Activated naive CD4-positive, alpha-beta T cell treated with anti-CD3 and anti-CD28 coated beads for 36 hours (primary cell): ENCODE measurements at places on chromosomes 5 and 9.

GRCh38 chr9:109941771-109942170 is 161.8 kb downstream of the PALM2AKAP2 start:
- no peak for DNase-seq

DNA sequence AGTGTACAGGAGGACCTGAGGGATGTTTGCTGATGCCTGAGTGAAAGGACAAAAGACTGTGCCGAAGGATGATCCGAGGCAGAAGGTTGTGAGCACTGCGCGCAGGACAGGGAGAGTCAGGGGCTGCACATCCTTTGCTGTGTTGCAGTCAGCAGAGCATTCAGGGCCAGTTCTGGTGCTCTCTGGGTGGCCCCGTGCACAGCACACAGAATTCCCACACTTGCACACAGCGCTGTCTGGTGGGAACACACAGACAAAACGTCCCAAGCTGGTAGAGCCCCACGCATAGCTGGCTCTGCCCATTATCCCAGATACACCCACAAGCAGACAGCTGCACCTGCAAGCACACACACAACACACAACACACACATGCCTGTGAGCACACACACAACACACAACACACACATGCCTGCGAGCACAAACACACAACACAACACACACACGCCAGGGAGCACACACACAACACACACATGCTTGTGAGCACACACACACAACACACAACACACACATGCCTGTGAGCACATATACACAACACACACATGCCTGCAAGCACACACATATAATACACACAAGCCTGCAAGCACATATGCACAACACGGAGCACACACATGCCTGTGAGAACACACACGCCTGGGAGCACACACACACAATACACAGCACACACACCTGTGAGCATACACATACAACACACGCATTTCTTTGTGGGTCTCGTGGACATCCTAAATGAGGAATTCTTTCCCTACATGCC is 74.4 kb downstream of the FGF18 start:
- no peak for DNase-seq

DNA sequence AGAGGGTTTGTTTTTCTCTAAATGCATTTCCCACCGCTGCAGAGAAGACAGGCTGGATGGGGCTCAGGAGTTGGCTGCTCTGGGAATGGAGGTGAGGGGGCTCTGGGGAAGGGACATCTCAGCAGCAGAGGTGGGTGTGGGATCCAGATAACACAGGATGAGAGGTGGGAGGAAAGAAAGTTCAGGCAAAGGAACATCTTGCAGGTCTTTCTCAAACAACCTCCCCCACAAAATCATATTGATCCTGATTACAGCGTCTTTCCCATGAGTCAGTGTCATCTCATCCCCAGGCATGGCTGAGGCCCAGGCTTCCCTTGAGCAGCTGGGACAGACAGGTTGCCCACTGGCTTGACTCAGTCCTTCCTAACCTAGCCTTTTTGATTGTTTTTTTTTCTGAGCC is 11.3 kb upstream of the ACSL6 start:
- DNase-seq = peak; percentile 50

GRCh38 chr9:130138791-130139190 is 33.4 kb upstream of the NCS1 start:
- peak; percentile 50 for DNase-seq

GRCh38 chr5:64158827-64159226 is 6.8 kb upstream of the RNF180 start:
- no peak for DNase-seq

DNA sequence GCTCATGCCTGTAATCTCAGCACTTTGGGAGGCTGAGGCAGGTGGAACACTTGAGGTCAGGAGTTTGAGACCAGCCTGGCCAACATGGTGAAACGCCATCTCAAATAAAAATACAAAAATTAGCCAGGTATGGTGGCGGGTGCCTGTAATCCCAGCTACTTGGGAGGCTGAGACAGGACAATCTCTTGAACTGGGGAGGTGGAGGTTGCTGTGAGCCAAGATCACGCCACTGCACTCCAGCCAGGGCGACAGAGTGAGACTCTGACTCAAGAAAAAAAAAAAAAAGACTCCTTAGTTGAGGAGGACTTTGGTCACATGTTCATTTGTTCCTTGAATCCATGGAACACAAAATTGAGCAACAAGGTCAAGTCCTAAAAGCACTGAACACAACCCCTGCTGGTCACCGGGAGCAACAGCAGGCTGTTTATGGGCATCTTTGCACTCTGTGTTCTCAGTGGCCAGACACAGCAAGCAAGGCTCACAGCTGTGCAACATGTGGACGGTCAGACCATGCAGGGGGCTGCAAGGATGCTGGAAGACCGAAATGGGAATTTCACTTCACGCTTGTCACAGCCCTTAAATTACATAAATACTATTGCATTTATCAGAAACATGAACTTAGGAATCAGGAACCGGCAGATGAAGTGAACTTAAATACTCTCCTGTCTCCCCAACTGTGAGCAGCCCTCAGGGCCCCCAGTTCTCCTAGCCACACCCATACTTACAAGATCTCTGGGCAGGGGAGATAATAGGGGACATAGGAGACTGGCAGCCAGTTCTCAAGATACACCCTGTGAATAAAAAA is 2.8 kb downstream of the GBGT1 start:
- DNase-seq = peak; percentile 44

GRCh38 chr9:135213566-135213965 is 126.1 kb downstream of the OLFM1 start:
- no peak for DNase-seq

DNA sequence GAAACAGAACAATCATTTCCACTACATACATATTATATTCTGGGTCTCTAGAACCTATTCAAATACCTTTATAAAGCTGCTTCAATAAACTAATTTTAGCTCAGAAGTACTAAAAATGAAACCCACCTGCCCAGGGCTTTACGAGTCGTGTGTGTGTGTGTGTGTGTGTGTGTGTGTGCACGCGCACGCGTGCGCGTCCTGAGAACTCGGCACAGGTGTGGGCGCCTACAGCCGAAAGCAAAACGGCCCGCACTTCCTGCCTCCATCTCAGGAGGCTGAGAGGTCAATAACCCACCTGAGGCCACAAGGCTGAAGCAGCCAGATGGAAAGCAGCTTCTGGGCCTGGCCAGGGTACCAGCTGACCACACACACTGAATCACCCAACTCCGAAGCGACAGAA is 3.0 kb downstream of the CLPTM1L start:
- no peak for DNase-seq

DNA sequence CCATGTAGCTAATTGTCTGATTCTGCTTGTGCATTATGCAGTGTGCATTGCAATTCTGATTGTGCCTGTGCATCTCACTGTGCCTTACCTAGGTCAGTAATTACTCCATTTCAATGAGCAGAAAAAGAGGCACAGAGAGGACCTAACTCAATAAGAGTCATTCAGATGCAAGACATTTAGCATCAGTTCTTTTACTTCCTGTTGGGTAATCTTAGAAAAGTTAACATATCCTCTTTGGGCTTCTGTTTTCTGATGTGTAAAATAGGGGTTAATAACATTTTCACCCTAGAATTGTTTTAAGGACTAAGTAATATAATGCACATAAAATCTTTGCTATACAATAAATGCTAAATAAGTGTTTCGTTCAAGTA is 7.0 kb upstream of the DCTN4 start:
- DNase-seq = no peak

DNA sequence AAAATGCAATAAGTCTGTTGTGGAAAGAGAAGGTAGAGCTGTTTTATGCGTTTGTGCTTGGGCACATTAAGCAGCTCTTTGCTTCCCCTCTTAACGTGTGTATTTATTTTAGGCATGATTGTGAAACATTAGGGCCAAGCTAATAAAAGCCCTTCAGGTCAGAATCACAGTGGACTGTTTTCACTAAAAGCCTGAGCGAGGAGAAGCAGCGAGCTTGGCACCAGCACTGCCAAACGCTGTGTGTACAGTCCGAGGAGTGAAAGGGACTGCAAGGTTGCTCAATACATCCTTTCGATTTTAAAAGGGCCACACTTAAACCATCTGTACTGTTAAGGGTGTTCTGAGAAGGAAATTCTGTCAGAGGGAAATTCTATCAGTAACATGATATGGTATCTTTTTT is 107.2 kb upstream of the CKMT2 start:
- no peak for DNase-seq
